SK-N-MC (cell line): ENCODE measurements at places on chromosomes 1 and 21.

GRCh38 chr1:161781995-161782394 lies 15.9 kb downstream of the ATF6 start:
- no peak for DNase-seq

DNA sequence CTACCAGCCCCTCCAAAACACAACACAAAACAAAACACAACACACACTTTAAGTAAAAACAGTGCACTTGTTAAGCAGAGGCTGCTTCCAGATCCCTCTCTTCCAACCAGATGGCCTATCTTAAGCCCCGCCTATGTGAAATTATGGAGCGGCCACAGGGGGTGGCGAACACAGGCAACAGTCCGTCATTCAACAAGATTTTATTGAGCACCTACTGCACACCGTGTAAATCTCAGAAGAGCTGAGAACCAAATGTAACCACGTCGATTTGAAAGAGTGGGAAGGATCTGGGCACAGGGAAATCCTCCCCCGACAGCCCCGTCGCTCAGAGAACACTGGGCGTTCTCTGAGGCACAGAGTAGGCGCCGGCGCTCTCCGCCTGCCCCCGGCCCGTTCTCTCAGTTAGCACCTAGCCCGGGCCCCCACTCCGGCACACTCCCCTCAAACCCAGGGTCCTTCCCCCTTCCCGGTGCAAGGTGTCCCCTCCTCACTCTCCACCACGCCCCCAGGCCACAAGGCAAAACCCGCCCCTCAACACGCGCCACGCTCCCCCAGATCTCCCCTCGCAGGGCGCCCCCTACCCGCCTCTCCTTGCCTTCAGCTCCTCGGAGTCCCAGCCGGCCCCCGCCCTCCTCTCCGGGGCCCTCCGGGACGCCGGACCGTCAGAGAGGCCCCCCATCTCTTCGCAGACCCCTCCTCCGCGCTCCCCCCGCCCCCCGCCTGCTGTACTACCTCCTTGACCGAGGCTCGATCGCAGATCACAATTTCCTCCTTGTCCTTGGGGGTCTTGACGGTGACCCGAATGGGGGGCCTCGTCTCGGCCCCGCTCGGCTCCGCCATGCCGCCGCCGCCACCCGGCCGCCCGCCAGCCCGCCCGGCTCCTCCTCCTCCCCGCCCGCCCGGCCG lies 483 bp downstream of the UBQLN4 start:
- DNase-seq: no peak

DNA sequence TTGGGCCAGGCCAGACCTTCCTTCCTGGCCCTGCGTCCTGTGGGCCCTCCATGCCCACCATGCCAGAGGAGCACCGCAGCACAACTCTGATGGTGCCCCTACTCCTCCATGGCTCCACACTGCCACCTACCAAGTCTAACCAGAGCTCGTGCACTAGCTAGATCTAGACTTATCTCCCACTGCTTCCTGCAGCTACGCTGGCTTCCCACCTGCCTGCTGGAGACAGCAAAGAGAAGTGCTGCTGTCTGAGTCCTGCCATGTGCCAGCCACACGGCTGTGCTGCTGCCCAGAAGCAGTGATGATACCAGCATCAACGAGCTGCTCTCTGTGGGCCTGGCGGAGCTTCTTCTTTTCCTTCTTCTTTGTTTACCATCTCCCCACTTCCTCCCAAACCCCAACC lies 4.5 kb downstream of the GUCA2B start:
- DNase-seq: no peak

GRCh38 chr1:156435545-156436140 lies 64.9 kb downstream of the MEF2D start:
- DNase-seq: no peak

DNA sequence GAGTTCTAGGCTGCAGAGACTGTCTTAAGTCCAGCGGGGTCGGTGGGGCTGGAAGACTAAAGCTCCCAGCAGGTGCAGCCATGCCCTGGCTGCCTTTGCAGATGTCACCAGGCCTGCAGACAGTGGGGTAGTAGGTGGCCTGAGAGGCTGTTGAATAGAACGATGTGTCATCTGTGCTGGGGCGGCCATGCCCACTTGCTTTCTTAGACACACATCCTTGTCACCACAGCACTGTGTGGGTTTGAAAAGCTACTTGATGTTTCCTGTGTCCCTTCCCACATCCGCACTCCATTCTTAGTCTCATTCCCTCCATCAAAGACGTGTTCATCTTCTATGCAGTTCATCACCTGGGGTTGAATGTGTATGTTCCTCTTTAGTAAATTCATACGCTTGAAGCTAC lies 184.5 kb upstream of the TMEM51 start:
- no peak for DNase-seq

GRCh38 chr1:202576816-202577215 lies 133.4 kb downstream of the SYT2 start:
- no peak for DNase-seq

GRCh38 chr1:24290933-24291487 lies 28.1 kb upstream of the GRHL3 start:
- DNase-seq: no peak

GRCh38 chr1:31835415-31835814 lies 19.6 kb upstream of the SPOCD1 start:
- no peak for DNase-seq

DNA sequence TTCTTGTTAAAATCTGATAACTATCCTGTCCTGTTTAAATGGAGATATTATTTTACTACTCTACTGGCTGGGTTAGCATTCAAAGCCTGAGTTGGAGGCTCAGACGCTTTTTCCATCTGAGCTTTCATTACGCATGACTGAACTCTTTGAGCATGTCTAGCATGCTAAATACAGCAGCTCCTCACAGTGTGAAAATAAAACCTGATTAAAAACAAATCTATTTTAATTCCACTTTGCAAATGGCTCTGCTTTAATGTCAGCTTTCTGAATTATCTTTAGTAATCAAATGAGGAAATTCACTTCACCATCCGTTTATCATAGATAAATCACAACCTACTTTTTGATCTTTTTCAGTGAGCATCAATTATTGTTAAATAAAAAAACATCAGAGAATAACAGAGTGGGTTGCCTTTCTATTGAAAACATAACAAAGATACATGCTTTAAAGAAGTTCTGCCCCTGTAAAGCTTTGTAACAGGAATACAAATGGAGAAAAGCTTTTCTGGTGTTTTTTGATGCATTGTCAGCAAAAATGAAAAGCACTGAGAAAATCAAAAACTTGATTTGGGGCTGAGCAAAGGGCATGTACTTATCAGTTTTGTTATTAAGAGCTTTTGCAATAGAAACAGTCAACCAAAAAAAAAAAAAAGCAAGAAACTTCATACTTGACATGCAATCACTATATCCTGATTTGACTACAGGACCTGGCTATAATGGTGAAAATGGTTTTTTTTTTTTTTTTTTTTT lies 3.5 kb upstream of the SPEN start:
- DNase-seq: no peak

GRCh38 chr1:36761113-36761512 lies 273.2 kb downstream of the GRIK3 start:
- DNase-seq: no peak

- DNase-seq: no peak
Measured at GRCh38 chr1:114339379-114339778, 171.6 kb downstream of the TRIM33 start.

DNA sequence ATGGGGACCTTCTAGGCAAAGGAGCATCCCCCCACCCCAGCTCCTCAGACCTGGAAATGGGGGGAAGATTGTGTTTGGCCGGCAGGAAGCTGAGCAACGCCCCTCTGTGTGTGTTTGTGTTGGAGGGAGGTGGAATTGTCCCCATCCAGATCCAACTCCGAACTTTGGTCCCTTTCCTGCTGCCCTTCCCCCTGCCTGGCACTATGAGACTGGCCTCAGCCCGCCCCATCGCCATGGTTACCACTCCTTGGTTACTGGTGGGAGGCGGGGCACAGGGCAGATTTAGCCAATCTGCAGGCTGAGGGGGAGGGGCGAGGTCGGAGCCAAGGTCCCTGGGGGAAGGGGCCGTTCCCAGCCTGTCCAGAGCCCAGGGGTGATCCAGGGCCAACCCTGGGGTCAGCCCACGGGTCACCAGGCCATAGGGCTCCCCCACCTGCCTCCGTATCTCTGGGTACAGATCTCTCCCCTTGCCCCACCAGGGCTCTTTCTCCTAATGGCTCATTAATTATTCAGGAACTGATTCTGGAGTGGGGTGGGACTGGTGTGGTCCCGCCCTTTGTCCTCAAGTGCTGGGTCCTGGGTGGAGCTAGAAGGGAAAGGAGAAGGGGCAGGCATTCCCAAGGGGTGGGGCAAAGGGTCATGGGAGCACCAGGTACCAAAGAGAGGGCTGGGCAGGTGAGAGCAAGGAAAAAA lies 15.2 kb downstream of the PTPRF start:
- no peak for DNase-seq

GRCh38 chr1:205235951-205236350 lies 8.2 kb downstream of the TMCC2 start:
- no peak for DNase-seq

DNA sequence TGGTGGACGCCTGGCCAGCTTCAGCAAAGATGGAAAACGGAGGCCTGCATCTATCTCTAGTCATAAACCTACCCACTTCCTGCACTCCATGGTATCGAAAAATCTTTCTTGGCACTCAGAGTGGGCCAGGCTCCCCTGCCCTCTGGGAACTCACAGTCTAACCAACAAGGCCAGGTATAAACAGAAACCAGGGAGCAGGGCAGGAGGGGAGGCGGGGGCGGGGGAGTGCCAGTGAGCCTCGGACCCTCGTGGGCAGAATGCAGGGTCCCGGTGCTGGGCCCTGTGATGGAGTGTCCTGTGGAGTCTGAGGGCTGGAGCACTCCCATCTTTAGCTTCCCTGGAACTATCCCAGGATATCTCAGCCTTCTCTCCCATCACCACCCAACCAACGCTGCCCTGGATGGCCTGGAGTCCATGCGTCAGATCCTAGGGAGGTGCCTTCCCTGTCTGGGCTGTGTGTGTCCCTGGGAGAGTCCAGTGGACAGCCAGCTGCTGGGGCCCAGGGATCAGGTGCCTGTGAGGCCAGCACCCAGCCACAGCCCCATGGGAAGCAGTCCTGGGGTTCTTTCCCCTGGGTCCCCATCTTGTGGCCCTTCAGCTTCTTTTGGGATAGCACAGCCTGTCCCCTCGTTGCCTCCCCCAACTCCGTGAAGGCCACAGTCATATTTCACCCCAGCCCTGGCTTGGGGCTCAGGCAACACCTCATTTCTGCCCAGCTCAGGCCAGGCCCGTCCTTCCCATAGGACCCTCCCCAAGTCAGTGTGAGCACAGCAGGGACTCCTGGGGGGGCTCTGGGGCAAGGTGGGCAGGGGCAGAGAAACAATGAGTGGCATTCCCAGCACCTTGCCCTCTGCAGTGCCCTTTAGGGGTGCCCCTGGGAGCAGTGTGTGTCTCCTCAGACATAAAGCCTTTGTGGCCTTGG lies 1.1 kb upstream of the EPS8L3 start:
- DNase-seq: no peak

DNA sequence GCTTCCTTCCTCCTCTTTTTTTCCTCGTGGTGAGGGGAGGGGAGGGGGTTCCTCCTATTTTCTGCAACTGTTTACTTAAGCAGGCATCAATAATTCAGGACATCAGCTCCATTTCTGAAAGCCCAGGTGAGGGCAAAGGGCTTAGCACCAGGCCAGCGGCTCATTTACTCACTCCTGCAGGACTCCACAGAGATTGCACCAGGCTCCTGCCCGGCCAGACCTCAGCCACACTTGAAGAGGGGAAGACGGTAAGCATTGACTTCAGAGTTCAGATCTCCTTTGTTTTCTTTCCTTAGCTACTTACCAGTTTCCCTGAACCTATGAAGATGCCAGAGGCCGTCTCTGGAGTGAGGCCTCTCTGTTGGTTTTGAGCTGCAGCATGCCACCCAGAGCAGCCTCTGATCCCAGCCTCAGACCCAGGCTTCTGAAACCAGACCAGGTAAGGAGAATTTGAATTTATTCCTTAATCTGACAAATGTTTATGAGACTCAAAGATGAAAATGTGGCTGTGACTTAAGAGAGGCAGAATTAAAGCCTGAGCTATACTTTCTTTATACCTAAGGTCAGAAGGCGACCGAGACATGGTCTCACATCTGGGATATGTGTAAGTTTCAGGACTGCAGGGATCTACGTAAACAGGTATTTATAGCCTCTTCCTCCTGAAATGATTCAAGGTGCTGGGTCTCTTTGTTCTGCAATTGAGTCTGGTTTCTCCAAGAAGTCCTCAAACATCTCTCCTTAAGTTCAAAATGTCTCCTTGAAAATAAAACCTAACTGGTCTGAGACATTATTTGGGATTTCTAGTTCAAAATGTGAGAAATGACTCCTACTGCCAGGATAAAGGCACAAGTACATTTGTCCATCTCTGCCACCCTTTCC lies 272.5 kb upstream of the RUNX1 start:
- DNase-seq: no peak

DNA sequence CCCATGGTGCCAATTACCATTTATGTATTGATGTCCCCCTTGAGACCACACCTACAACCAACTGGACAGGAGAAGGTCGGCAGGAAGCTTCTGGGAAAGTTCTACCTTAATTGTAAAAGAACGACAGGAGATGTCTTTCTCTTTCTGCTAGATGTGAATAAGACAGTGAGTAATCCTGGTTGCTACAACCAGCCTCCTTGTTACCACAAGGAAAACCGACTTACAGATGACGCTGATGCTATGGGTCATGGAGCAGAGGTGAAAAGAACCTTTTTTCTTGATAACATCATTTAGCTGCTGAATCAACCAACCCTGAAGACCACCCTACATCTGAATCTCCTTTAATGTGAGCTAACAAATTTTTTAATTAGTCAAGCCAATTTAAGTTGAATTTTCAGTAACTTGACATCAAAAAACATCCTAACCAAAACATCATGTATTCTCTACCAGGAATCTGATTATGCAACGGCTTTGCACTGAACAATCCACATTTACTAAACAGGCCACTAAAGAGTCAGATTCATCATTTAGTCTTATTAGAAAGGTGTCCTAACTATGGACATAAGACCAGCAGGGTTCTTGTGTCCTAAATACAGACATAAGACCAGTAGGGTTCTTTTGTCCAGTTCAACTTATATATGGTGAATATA lies 23.0 kb downstream of the RGS2 start:
- DNase-seq: no peak

- DNase-seq: no peak
Measured at GRCh38 chr1:214621236-214621635, 18.2 kb downstream of the CENPF start.
